ENCODE measurements at places on chromosomes 1 and 21.
A peak's percentile ranks its signal among the peaks of the same experiment; 100 is the strongest.

DNA sequence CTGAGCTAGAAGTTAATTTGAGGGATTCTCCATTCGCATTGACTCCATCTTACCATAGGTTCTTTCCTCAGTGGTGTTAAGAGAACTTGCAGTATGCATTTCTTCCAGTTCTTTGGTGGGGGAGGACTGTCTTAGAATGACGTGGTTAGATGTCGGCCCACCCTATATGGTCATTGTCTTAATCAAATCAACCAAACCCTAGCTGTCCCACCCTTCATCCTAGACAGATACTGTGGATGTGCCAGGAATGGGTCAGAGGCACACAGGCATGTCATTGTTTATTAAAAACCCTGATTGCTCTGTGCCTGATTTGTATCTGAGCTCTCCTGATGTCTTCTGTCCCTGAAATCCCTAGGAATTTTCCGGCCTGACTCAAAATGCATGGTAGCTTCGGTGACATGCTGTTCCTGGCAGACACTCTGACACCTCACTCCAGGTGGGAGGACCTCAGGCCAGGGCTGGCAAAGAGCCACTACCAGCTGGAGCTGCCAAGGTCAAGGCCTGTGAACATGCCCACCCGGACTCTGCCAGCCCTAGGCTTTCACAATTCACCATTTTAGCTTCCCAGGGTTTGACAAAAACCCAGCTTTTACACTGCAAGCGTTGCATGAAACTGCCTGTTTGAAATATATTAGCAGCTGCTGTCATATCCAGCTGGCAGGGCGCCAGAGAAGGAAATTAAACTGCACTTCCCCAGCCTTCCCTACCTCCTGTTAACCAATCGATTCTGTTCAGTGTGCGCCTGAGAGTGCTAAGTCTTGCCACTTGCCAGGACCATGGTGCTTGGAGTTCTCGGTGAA is 134.0 kb downstream of the FAM78B start:
- no peak for DNase-seq

GRCh38 chr1:206702260-206702659 is 17.6 kb downstream of the MAPKAPK2 start:
- no peak for DNase-seq

DNA sequence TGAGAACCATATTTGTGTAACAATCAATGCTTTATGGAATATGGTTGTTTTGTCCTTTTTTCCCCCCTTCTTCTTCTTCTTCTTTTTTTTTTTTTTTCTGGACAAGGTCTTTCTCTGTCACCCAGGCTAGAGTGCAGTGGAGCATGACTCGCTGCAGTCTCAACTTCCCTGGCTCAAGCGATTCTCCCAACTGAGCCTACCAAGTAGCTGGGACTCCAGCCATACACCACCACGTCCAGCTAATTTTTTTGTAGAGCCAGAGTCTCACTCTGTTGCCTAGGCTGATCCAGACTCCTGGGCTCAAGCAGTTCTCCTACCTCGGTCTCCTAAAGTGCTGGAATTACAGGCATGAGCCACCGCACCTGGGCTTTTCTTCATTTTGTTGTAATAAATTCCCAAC is 86.7 kb downstream of the FMN2 start:
- DNase-seq = no peak

DNA sequence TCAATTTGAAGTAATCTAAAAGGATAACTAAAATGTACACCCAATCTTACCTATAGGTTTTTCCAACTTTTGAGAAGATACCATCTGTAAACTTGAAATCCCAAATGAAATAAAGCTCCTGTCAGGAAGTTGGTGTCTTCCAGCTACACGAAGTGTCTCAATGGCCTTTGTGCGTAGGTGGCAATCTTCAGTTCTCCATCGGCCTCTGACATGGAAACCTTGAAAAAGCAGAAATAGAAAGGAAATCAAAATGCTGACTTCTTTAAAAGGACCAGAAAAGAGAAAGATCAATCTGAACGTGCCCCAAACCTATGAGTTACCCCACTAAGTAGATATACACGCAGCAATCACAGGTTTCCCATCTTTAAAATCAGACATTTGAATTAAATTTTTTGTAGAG is 10.0 kb downstream of the MKNK1 start:
- DNase-seq = no peak

DNA sequence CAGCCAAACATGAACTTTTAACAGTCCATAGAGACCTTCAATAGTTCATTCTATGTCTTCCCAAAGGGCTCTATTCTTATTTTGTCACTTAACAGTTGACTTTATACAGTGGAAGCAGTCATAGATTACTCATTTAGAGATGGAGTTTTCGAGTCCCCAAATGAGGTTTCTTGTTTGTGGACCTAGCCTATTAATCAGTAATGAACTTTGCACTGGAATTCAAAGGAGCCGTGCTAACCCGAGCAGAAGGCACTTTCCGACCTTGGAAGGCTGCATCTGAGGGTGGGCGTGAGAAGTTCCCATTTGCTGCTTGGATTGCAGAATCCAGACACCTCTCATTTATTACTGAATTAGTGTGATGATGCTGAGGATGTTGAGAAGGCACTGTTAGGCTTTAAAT is 46.4 kb downstream of the TTC39A start:
- DNase-seq = no peak

- DNase-seq = no peak
These were observed 34.7 kb downstream of the RCAN1 start for GRCh38 chr21:34580181-34580700.

DNA sequence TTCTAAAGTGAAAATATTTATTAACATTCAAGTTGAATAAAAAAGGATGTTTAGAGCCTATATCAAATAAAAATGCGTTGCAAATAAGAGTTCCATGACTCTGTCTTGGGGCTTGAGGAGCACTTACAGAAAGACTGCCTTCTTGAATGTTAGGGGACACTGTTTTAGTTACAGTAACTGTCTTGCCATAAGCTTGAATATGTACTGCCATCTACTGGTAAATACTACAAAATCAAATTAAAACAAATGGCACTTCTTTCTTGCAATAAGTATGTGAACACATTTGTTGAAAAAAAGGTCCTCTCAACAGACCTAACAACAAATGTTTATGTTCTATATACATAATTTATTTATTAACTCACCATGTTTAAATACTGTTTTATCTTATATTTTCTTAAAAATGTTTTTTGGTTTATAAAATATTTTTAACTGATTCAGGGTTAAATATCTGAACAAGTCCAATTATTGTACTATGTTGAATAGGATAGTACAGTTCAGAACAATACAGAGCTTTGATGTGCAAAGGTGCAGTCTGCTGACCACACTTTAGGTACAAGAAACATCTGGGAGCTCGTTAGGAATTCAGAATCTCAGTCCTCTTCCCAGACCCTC is 199.5 kb downstream of the LRRIQ3 start:
- DNase-seq = no peak

GRCh38 chr1:233240829-233241682 is 54.5 kb downstream of the PCNX2 start:
- no peak for DNase-seq

DNA sequence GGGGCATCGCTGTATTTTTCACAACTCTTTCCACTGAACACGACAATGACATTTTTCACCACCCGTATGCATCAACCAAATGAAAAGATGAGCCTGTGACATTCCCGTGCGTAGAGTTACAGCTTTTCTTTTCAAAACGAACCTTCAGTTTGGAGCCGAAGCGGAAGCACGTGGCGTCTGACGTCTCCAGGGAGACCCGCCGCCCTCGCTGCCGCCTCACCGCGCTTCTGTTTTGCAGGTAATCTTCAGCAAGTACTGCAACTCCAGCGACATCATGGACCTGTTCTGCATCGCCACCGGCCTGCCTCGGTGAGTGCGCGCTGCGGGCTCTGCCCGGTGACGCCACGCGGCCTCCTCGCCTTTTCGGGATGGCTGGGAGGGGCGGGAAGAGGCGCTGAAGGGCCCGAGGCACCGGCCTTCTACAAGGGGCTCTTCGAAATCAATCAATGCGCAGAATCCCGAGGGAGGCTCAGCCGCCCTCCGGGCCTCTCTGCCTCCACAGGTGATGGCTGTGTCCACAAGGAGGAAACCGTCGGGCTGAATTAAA is 32.6 kb downstream of the PDE9A start:
- no peak for DNase-seq

DNA sequence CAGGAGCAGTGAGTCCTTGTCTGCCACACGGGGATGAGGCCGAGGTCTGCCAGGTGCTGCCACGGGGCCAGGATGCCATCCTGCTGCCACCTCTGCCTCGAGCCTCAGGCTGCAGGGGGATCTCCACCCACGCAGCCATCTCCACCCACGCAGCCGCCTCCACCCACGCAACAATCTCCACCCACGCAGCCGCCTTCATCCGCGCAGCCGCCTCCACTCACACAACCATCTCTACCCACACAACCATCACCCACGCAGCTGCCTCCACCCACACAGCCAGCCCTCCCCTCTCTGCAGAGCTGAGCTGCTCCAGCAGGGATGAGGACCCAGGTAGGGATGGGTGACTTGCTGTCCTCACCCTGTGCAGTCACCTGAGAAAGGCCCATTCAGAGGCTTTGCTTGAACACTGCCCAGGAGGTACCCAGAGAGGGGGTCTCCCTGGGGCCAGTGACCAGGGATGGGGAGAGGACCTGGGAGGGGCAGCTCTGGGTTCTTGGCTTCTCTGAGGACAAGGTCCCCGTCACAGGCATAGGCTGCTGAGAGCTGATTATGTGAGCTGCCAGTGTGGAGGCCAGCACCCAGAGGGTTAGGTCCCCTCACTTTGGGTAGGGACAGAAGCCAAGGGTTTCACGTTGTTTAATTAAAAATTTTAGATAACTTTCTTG is 46.6 kb upstream of the TTC34 start:
- DNase-seq = no peak

DNA sequence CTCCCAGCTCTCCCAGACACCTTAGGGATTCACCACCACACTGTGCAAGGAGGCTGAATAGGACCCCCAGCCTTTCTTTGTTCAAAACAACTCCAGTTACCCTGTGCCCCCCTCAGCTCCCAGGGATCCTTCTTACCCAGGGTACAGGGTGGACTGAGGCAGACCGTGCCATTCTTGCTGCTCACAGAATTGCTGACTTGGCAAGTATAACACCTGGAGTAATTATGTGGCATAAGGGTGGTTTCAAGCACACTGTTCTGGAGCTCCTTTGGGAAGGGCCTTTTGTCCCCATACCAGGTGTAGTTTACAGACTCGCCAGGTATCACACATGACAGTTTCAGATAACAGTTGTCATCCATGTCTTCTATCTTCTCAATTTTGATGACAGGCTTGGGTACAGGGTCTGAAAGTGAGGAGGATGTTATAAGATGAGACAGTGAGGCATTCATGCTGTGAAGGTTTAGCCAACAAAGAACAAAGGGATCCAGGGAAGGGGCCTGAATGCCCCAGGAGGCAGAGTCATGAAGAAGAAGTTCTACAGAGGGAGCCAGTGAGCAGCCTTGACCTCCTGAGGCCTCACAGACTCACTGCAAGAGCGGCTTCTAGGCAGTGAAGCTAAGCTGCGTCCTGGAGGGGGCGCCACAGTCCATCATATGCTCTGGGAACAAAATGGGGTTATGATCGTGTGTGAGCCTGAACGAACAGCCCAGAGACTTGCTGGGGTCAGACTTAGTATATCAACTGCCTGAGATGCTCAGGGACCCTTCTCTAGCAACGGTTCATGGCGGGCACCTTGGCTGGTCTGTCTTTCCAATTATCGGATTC is 30.3 kb downstream of the CD48 start:
- peak; percentile 67 for DNase-seq

- no peak for DNase-seq
These were observed 22.0 kb downstream of the DONSON start for GRCh38 chr21:33566514-33566913.

GRCh38 chr1:226772446-226773139 is 33.5 kb upstream of the ITPKB start:
- no peak for DNase-seq

DNA sequence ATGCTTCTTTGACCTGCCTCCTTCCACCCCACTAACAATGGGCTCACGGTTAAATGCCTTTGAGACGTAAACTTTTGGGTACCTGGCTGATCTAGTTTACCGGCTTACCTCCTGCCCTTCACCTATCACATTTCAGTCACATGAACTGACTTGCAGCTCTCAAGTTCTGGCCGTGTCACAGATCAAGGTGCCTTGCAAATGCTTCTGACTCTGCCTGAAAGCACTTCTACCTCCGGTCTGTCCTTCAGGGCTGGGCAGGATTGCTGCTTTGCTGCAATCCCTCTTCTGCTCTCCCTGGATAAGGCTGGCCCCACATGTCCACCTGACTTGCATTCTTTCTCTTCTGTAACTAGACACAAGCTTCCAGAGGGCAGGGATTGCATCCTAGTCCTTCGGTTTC is 69.0 kb downstream of the GRIK1 start:
- no peak for DNase-seq

- DNase-seq = no peak
These were observed 25.8 kb downstream of the INTS7 start for GRCh38 chr1:212009561-212009960.

- no peak for DNase-seq
These were observed 11.9 kb upstream of the VHLL start for GRCh38 chr1:156310962-156311361.

DNA sequence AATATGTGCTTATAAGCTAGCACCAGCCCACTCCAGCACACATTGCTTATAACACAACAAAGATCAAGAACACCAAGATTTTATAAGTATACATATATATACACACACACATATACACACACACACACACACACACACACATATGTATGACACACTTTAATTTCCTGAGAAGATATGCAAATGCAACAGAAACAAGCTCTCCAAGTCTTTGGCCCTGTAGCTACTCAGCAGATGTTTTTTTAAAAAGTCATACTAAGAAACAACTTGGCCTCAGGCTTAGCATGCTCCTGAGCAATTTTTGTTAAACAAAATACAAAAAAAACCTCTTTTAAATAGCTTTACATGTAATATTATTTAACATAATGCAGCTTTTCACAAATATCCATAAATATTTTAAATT is 11.1 kb downstream of the TNFSF18 start:
- no peak for DNase-seq

GRCh38 chr1:184743062-184743756 is 11.4 kb downstream of the EDEM3 start:
- DNase-seq = no peak

- DNase-seq = no peak
These were observed 17.9 kb downstream of the EPRS1 start for GRCh38 chr1:220028346-220028895.

GRCh38 chr1:25697435-25698217 is 81.0 kb downstream of the MAN1C1 start:
- DNase-seq = no peak

GRCh38 chr1:77400781-77401180 is 119.0 kb downstream of the AK5 start:
- no peak for DNase-seq

DNA sequence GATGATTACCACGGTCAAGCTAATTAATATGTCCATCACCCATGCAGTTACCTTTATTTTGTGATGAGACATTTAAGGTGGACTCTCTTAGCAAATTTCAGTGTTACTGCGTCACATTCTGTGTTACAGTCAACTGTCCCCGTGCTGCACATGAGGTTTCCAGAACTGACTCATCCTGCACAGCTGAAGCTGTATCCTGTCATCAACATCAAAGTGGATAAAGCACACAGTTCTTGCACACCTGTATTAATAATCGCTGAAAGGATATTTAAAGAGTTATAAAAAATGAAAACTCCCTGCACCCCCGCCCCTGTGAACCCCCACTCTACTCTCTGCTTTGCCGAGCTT is 3.4 kb upstream of the KRTAP10-5 start:
- no peak for DNase-seq
